Motor neuron (in vitro differentiated cells): ENCODE measurements at places on chromosomes 6 and 20. TPM values are rescaled to one million over a fixed set of nuclear protein-coding genes. Genes with fewer than 3 reads are reported as not detected.

GRCh38 chr20:16528078-16528477, 45.2 kb downstream of the KIF16B start:
- peak; percentile 88 for ATAC-seq

The GTSF1L gene
- 0.43 TPM in 1 of 2 replicates, not detected in the other for total RNA-seq

DNA sequence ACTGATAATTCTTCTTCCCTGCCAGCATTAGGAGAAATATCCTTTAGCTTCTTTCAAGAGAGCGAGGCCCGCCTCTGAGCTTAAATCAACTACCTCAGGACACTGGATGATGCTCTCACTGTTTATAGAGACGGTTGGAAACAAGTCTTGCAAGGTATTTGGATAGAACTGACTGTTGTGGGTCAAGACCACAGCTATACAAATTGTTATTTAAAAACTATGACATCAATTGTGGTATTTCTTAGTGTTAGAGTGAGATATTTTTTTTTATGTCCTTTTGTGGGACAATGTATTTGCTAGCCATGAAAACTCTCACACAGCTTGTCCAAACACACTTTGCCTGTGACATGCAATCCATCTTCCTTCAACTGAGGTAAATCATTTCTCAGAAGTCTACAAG, 136.3 kb upstream of the PHACTR1 start:
- ATAC-seq = no peak

- no peak for ATAC-seq
Measured at GRCh38 chr20:47295129-47295813, 61.2 kb downstream of the ZMYND8 start.

The POM121L2 gene
- 0.22 TPM in 1 of 2 replicates, not detected in the other for total RNA-seq

GRCh38 chr6:56764081-56764566, 121.4 kb upstream of the DST start:
- peak; percentile 72 for ATAC-seq

DNA sequence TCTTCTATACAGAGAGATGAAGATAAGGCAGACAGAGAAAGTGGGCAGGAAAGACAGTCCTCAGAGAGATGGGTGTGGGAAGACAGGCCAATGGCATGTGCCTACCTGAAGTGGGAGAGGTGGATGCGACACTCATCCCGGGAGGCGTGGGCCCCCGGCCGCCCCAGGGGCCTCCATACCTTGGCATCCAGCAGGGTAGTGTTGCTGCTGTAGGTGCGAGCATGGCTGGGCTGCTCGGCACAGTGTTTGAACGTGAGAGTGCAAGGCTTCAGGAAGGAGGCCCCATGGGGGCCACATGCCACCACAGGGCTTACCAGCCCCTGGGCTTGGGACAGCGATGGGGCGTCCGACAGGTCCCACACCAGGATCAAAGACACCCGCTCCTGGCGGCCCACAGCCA, 5.2 kb downstream of the UNC5CL start:
- ATAC-seq = no peak

The WFDC10A gene
- total RNA-seq = not detected in 2 replicates

- ATAC-seq = peak; percentile 53
Measured at GRCh38 chr20:16517946-16518783, 55.1 kb downstream of the KIF16B start.

- no peak for ATAC-seq
Measured at GRCh38 chr20:50418890-50419642, 91.1 kb upstream of the PTPN1 start.

- ATAC-seq = peak; percentile 22
Measured at GRCh38 chr6:145260484-145261175, 474.7 kb downstream of the EPM2A start.

DNA sequence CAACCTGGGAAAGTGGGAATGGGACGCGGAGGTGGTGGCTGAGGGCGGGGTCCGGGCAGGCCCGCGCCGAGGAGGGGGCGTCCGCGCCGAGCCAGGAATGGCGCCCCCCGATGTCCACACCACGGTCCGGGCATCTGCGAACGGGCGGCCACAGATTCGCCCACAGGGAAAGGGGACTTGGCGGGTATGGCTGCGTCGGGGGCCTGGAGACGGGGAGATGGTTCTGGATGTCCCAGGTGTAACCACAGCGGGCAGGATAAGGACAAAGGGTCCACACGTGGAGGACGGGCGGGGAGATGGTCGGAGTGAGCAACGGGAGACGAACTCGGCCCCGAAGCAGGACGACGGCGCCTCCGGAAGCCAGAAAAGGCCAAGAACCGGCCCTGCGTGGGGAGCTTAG, 124.6 kb downstream of the WDR27 start:
- ATAC-seq = no peak

- ATAC-seq = no peak
Measured at GRCh38 chr6:139325686-139326085, 33.9 kb upstream of the TXLNB start.

The OTOR gene
- not detected in 2 replicates for total RNA-seq

GRCh38 chr20:43939762-43940121, 25.1 kb downstream of the TOX2 start:
- ATAC-seq = no peak

The SMPDL3A gene
- total RNA-seq = 5.1 and 5.2 TPM in 2 replicates

DNA sequence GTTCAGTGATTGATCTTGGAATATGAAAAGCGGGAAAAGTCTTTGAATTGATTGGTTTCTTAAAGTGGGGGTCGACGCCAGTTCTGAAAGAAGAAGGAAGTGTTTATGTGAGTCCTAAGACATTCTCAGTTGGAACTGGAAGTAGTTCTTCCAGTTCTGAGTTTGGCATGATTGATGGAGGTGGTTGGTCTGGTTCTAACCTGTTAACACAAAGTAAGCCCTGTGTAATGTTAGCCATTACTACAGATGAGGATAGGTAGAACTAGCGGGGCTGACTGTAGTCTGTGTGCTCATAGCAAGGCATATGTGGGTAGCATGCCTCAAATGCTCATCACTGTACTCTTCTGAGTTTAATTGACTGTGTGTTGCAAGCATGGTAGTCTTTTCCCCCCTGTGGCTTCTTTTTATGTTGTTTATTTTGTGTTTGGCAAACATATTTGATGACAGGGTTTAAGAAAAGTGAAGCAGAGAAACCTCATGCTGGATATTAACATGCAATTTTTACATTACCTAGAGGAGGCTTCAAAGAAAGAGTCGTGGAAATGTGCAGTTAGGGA, 24.9 kb downstream of the CITED2 start:
- ATAC-seq = no peak

DNA sequence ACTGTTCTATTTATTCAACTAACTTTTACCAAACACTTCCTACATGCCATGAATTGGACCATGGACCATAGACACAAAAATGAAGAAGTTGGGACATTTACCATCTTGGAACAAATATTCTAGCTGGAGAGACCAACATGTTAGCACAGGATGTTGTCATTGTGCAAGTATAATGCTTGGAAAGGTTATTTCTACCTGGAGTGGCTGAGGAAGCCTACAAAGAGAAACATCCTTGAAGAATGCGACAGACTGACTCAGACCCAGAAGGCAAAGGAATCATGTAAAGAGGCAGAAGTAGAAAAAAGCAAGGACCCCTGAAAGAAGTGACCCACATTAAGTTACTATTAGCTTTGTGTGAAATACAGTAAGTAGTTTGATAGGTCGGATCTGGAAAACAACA, 180.9 kb downstream of the SOD2 start:
- no peak for ATAC-seq

The MYCT1 gene
- not detected in 2 replicates for total RNA-seq

DNA sequence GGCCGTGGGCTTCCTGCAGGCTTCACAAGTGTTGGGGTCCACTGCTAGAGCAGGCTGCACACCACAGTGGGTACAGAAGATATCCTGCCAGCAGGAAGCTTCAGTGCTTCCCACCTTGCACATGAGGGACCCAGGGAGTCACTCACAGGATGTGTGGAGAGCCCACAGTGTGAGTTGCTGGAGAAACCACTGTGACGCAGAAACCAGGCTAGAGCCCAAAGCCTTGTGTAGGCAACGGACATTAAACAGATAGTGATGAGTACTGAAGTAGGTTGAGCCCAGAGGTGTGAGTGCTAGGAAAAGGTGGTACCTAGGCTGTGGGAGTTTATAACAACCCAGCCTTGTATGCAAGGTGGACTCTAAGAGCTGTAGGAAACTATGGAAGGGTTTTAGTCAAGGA, 18.9 kb upstream of the DEF6 start:
- ATAC-seq = no peak

The NRSN1 gene
- 19.3 and 21.1 TPM in 2 replicates for total RNA-seq

GRCh38 chr6:8181160-8181881, 79.0 kb upstream of the EEF1E1 start:
- no peak for ATAC-seq

GRCh38 chr6:136774228-136775041, 17.8 kb downstream of the MAP3K5 start:
- ATAC-seq = no peak

DNA sequence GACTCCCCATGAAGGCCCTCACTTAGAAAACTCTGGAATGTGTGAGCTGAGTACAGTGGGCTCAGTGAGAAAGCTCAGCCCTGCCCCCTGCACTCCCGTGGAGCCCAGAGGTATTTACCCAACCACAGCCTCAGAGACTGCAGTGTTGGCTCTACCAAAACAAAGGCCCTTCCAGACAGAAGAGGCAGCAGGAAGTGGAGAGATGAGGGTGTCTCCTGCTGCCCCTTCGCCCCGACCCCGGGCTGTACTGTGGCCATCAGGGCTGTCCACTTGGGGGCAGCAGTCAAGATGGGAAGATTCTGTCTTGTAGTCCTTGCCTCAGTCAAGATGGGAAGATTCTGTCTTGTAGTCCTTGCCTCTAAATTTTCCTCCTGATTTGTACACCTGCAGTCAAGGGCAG, 341.3 kb downstream of the TAF4 start:
- no peak for ATAC-seq

DNA sequence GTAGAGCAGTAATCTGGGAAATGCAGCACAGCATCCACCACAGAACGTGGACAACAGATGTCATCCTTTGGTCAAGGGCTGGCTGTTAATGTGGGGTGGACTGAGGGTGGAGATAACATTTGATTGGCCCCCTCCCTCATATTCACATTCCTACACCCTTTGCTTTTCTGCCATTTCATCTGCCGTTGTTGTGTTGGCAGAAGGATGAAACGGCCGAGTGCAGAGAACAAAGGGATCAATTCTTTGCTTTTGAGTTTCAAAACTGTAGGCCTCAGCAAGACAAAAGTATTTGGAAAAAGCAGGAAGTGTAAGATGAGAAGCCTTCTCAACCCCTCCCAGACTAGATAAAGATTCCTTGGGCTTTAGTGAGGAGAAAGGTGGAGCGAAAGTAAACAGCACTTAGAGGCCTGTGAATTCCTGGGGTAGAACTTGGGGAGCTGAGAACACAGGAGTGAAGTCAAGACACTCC, 74.2 kb upstream of the PHIP start:
- ATAC-seq = no peak

DNA sequence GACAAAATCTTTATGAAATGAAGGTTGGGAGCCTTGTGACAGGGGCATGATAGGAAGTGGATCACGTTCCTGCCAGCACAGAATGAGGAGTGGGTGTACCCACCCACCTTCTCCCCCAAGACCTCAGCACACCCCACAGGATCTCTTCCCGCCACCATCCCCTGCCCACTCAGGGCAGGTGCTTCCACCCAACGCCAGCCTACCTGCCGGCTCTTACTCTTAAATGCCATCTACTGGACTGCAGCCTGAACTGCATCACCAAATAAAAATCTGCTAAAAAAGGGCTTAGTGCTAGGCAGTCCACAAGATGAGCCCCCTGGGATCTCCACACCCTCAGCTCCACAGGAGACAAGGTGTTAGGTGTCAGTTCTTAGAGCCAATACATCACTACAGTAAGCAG, 20.6 kb downstream of the DTNBP1 start:
- no peak for ATAC-seq

DNA sequence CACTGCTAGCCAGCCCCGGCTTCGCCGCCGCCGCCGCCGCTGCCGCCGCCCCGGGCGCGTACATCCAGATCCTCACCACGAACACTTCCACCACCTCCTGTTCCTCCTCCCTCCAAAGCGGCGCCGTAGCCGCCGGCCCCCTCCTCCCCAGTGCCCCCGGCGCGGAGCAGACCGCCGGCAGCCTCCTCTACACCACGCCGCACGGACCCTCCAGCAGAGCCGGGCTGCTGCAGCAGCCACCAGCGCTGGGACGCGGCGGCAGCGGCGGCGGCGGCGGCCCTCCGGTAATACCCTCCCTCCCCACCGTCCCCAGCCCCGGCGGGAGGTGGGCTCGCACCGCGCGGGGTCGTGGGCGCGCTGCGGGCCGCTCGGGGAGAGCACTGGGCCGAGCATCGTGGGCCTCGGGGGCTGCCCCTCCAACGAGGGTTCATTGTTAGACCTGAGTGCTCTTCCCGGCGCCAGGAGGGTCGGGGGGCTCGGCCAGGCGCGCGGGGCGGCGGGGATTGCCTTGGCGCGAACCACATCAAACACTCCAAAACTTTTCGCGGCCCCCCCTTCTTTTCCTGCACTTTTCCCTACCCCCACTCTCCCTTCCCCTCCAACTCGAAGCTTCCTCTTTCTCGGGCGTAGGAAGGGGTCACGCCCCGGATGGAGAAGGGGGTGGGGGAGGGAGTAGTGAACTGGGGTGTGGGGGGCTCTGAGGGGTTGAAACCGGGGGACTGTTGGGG, 827 bp downstream of the E2F3 start:
- no peak for ATAC-seq

DNA sequence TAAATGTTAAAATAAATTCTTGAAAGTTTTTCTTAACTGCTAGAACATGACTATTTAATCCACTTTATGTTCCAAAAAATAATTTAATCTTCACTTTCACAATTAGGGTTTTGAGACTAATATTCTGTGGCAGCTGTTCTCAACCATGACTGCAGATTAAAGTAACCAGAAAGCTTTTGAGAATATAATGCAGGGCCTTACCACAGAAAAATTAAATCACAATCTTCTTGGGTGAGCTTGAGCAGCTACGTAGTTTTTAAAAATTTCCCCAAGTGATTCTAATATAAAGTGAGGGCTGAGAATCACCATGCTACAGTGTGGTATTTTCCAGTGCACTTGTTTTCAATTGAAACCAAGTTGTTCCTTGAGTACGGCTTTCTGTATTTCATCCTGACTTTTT, 196.6 kb upstream of the PTCHD4 start:
- ATAC-seq = no peak

GRCh38 chr6:25889877-25890853, 16.1 kb upstream of the SLC17A3 start:
- peak; percentile 86 for ATAC-seq

The GPLD1 gene
- 6.3 and 6.9 TPM in 2 replicates for total RNA-seq

DNA sequence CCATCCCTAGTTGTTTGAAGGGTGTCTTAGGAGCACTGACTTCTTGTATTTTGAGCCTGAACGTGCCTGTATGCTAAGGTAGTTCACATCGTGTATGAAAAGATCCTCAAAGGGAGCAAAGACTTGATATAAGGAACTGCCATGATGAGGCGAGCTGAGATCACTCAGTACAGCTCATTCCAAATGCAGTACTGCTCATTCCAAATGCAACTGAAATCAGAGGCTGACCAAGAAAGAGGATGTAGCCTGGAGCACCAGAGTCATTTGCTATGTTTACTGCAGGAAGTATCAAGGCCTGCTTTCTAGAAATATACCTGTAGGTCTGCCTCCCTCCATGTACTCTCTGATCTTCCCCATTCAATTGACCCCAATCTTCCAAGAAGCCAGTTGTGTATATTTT, 832.2 kb downstream of the EYS start:
- no peak for ATAC-seq

DNA sequence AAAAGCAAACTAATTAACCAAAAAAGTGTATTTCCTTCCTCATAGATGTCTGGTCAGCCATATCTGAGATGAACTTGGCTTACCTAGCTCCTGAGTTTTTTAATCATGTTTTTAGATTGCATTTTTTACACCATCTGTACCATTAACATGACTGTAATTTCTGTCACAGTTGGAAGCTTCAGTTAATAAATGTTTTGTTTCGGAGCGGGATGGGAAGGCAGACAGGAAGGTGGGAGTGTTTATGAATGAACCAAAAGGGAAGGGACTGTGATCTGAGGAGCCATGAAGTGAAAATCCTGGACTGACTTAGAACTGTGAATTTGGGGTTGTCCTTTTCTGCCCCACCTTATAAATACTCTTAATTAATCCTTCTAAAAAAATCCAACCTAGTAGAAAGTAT, 445.6 kb upstream of the SOX4 start:
- no peak for ATAC-seq

The PTCHD4 gene
- 9.7 and 10.2 TPM in 2 replicates for total RNA-seq
